ENCODE measurements at places on chromosomes 4 and X.

DNA sequence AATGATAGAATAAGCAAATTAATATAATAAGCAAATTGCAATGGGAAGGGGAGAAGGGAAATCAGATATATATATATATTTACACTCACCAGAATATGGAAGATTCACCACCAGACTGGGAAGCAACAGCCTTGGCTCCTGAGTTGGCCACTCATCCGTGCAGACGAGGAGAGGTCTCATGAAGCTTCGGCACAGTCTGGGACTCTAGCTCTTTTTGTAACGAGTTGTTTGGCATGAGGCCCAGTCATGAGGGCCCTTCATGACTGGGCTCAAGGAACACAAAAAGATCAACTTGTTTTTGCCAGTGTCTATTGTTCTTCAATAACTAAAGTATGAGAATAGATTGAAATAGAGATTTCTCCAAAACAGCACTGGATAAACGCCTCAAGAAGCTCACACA is 176.4 kb downstream of the ADGRA3 start:
- DNase-seq, result no peak

DNA sequence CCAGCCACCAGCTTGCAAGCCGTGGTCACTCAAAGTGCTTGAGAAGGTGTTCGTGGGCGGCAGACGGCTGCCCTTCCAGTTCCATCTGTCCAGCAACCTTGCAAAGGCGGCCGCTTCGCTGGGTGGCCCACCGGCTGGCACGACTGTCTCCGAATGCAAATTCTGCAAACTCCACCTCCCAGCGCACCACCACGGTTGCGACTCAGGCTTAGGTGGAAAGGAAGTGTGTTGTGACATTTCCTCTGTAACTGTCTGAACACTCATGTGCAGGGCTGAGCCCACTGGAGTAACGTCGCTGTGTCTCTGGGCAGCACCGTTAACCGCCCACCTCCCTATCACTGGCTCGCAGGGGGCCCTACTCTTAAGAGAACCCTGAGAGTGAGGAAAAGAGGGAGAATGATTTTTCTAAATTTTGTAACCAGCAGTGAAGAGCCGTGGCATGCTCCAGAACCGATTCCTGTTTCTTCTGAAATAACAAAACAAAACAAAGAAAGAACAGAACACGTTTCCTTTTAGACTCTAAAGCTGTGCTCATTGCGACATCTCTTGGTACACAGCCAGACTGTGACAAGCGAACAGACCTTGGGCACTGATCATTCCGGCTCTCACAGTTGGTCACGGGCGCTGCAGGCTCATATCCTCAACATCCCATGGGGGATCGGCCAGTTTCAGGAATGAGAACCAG is at the start of gene P2RY8:
Gene P2RY8 (minus strand): TSS at position 155 of the 685 bp plus-strand sequence. CDS start 70,627 bp downstream, outside the sequence.
- peak; percentile 62 for DNase-seq

DNA sequence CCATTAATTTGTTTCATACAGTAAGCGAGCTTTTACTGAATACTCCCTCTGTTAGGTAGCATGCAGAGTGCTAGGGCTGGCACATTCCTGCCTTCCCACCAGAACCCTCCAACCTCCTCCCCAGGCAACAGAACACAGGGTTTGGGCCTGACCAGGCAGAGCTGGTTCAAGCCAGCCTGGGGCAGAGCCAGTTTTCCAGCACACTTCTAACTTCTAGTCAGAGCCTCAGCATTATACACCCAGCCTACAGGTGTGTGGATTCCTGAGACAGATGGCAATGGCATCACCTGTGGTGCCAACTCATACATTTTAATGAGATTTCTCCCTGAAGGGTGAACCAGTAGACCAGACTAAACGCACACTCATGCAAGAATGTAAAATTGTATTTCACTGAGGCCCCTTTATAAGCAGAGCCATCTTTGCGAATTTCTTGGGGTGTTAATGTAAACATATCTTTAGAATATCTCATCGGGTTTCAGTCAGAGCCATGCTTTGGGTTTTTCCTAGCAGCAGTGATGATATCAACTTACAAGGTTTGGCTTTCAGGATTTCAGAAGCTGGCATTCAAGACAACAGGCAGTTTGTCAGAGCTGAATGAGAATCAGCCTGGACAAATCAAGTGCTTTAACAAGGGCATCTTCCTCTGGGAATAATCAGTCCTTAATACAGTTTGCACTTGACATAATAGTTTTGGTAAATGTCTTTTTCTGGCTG is 92.0 kb downstream of the GATB start:
- DNase-seq, result no peak

DNA sequence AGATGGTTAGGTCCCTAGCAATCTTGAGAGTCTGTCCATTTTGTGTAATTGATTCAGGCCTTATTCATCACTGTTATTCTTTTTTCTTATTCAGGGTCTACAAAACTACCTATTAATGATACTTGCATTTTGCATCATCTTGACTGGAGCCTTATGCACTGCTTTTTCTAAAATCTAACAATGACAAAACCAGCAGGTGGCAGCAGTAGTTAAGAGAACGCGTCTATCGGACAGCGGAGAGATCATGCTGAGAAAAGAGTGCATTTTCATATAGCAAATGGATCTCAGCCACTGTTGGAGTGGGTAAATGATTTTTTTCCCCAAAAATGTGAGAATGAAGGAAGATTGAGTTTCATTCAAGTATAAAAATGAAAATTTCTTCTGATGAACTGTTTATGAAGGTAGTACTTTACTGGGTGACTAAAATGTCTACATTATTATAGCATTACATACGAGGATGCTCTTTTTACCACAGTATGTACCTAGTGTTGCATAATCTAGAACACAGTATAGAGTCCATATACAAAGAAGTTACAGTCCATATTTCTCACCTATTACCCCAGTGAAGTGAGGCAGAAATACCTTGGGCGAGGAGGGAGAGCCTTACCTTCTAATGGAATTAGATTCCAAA is 43.2 kb downstream of the TMEM144 start:
- DNase-seq, result no peak

GRCh38 chr4:10703766-10704429 is 19.3 kb upstream of the CLNK start:
- DNase-seq, result no peak

GRCh38 chr4:39335566-39335965 is 30.6 kb downstream of the RFC1 start:
- DNase-seq, result no peak

GRCh38 chrX:1239681-1240142 is 27.3 kb upstream of the CRLF2 start:
- peak; percentile 47 for DNase-seq

DNA sequence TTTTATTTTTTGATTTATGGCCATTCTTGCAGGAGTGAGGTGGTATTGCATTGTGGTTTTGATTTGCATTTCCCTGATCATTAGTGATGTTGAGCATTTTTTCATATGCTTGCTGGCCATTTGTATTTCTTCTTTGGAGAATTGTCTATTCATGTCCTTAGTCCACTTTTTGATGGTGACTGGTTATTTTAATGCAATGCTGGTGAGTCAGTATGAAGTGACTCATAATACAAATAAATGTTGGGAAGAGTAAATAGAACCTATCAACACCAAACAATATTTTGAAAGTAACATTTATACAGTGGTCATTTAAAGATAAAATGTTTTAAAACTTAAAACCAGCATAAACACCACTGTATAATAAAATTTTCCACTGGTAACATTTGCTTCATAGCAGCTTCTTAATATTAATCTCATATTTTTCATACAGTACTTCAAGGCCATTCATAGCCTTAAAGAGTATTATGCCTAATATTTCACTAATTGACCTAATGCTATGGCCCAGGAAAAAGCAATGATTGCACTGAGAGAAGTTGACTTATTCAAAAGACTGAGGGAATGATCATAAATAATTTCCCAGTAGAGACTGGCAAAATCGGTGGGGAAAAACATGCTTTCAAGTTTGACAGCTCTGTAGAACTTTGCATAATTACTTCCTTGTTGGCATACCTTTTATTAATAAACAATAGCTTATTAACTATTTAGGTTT is 33.9 kb downstream of the CASK start:
- DNase-seq, result no peak

Data from stimulated activated CD8-positive, alpha-beta memory T cell treated with anti-CD3 and anti-CD28 coated beads, Interleukin-15, amount 100 ng/mL, for 48 hours (primary cell).